ENCODE measurements at places on chromosomes 6 and 20.

DNA sequence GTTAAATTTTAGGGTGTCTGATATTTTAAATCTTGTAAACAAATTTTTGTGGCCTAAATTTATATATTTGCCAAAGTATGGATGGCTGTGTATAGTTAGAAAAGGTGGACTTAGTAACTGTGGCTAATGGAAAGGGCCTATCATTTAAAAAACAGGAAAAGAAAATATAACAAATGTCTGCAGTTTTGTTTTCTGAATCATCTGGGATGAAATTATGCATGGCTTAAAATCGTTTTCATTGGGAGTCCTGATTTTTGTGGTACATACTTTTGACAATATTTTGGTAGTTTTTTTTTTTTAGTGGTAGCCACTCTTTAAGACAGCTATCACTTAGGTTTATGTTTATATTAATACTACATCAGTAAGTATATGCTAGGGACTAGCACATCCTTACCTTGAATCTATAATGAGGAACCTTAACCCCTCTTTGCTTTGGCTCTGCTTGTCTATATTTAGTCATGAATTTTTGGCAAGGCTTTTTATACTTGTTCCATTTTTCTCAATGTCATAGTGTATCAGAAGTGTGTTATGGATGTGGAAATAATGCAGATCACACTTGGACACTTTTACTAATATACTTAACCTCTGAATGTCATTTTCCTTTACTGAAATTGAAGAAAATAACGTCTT, 5.6 kb downstream of the ARID1B start:
- peak; percentile 46 for DNase-seq

DNA sequence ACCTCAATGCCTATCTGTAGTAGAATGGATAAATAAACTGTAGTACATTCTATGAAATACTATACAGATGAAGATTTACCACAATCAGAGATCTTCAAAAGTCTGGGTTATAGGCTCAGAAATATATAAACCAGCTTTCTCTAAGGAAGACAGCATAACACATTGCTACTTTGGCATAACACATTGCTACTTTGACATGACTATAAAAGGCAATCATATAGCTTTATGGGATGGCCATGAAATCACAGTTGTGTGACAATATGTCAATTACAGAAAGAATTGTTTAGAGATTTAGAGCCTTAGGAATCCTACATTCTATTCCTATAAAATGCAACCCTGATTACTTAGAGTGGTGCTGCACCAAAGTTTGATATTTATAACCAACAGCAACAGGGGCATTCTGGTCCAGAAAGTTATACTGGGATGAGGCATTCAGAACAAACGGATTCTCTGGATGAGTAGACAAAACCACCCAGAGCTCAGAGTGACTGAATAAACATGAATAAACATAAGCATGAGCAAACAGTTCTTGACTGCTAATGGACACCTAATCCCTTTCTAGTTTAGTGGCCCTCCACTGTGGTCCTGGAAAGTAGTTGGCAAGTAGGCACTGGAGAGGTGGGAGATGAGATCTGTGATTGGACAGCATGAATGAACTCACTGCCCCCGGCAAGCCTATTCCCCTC, 12.0 kb downstream of the TTI1 start:
- no peak for DNase-seq

GRCh38 chr6:95352064-95352795, 225.1 kb upstream of the MANEA start:
- DNase-seq = no peak

DNA sequence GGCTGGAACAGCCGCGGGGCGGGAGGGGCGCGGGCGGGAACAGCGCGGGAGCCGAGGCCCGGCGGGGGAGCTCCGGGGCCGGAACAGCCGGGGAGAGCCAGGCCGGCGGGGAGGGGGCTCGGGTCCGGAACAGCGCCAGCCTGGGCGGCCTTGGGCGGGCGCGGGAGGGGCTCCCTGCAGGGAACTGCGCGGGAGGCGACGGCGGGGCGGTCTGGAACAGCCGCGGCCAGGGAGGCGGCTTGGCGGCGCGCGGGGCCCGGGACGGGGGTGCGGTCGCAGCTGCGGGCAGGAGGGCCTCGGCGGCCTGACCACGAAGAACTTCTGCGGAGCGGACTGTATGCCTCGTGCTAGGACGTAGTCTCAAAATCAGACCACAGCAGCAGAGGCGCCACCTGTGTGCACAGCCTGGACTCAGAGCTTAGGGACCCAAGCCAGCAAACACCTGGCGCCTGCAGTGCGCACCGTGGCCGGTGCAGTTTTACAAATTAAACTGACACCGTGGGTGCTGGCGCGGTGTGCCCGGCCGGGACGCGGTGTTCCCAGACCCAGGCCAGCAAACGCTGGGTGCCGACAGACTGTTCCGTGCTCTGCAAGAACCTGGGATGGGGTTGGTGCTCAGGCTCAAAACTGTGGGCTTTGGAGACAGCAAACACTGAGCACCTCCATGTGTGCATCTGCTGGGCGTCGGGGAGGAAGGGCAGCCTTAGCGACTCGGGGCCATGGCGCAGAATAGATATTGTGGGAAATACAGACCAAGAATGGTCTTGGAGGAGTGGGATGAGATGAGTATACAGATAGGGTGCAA, 572 bp downstream of the ZNF341 start:
- no peak for DNase-seq

DNA sequence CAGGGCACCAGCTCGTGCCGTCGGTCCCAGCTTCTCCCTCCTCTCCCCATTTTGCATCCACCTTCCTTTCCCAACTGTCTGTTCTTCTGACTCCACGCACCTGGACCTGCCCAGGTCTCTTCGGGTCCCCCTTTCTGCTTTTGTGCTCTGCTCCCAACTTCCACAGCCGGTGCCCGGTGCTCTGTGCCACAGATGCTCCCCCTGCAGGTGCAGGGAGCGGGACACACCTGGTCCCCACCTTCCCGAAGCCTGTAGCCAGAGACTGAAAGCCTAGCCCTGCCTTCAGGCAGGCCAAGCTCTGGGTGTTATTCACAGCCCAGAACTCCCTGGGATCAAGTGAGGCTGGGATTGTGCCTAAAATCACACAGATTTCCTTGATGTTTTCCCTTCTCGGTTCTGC, 24.6 kb upstream of the BMP7 start:
- DNase-seq = no peak

- DNase-seq = no peak
Measured at GRCh38 chr6:157469378-157469777, 88.4 kb downstream of the ZDHHC14 start.

DNA sequence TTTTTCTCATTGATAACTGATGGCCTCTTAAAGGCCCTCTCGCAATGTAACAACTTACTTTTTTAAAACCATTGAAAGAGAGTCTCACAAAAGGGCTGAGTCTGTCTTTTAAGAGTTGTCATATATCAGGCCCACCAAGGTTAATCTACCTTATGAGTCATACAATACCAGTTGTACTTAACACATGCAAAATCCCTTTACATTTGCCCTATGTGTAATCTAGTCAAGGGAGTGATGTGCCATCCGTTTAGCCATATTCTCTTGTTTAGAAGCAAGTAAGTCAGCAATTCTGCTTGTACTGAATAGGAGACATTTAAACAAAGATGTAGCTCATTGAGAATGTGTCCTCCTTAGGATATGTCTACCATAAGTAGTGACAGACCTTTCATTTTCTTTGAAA, 143.7 kb downstream of the TENT5A start:
- DNase-seq = no peak

DNA sequence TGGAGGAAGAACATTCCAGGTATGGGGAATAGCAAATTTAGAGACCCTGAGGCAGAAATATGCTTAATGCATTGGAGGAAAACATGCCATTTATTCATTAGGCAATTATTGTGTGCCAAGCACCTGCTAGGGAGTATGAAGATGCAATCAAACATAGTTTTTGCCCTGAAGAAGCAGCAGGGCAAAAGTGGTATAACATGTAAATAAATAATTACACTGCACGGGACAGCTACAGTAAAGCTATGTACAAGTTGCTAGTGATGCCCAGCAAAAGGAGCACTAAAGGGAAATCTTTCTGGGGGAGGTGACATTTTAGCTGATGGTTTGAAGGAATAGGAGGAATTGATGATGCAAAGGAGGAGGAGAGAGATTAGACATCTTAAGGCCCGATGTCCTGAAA, 624 bp upstream of the TJAP1 start:
- no peak for DNase-seq

DNA sequence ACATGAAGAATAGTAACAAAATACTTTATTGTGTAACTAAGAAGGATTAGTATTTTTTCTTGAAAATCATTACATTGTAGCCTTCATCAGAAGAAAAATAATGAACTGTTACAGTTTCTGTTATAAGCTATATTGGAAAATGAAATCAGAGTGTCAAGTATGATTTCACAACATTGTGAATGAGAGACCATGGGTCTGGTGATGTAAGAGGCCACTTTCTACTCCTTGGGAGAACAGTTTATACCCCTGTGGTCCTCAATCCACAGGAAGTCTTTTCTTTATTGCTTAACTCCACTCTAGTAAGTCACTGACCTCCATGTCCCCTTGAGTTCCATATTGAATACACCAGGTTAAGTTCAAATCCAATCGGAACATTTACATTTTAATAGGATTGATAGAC, 218.7 kb upstream of the FERMT1 start:
- no peak for DNase-seq

GRCh38 chr6:111573892-111574797, 31.5 kb downstream of the TRAF3IP2 start:
- DNase-seq = no peak

DNA sequence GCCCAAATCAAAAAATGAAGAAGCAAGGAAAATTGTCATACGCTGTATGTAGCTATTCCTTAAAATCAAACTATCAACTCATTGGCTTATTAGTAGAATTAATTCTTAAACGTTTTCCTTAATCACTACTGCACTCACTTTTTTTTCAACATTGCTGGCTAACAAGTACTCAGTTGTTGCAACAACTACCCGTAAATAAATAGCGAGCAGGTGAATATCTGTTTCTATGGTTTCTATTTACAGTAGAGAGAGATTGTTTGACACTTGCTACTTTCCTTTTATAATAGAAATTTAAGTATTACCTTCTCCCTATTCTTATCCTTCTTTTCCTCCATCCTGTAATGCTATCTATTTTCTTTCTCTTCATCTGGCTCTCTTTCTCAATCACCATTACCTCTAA, 25.1 kb downstream of the FRK start:
- no peak for DNase-seq

DNA sequence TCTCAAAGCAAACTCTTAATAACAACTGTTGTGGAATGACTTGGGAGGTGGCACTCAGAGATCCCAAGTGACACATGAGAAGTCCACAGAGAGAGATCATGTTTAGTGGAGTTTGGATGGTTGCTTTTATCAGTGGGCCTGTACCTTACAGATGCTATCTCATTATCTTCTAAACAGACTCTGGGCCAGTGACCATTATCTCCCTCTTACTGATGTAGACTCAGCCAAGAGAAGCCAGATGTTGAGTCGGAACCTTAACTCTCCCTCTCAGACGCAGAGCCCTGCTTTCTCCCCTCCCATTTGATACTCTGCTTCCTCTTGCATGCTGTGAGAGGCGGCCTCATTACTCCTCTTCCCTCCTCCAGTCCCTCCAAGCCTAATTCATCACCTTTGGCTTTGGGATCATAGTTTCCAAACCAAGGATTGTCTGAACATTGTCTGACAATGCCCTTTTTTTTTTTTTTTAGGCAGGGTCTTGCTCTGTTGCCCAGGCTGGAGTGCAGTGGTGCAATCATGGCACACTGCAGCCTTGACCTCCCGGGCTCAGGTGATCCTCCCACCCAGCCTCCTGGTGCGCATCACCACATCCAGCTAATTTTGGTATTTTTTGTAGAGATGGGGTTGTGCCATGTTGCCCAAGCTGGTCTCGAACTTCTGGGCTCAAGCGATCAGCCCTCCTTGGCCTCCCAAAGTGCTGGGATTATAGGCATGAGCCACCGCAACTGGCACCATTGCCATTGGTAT, 4.5 kb upstream of the DDR1 start:
- no peak for DNase-seq

GRCh38 chr6:1438471-1438881, 49.1 kb downstream of the FOXF2 start:
- DNase-seq = no peak

DNA sequence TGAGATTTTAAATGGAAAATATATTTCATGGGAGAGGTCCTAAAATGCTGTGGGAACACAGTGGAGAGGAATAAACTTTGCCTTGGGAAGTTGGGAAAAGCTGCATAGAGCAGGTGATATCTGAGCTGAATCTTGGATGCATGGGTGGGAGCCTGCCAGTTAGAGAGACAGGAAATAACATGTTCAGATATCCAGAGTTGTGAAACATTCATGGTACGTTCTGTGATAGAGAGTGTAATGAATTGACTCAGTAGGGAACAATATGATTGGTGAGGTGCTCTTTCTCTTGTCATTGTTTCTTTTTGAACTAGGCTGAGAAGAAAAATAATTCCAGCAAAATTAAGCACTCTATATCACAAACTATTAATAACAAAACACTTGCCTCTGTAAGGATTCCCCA, 72.8 kb downstream of the RPS12 start:
- no peak for DNase-seq

GRCh38 chr6:39211183-39211582, 18.1 kb downstream of the KCNK5 start:
- DNase-seq = no peak

- DNase-seq = no peak
Measured at GRCh38 chr20:4603724-4604123, 118.0 kb upstream of the PRND start.

DNA sequence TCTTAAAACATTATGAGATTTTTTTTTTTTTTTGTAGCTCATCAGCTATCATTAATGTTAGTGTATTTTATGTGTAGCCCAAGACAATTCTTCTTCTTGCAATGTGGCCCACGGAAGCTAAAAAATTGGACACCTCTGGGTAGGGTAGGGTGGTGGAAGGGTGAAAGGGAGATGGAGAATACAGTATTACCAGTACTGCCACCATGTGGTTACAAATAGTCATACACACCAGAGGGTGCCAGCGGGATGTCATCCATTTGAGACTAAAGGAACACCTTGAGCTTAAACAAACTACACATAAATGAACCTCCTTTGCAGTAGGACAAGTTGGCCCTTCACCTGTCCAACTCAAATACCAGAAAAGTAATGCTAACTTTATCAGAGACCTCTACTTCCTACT, 601.9 kb downstream of the HTR1B start:
- no peak for DNase-seq

- no peak for DNase-seq
Measured at GRCh38 chr20:34233687-34234086, 7.5 kb upstream of the ASIP start.

DNA sequence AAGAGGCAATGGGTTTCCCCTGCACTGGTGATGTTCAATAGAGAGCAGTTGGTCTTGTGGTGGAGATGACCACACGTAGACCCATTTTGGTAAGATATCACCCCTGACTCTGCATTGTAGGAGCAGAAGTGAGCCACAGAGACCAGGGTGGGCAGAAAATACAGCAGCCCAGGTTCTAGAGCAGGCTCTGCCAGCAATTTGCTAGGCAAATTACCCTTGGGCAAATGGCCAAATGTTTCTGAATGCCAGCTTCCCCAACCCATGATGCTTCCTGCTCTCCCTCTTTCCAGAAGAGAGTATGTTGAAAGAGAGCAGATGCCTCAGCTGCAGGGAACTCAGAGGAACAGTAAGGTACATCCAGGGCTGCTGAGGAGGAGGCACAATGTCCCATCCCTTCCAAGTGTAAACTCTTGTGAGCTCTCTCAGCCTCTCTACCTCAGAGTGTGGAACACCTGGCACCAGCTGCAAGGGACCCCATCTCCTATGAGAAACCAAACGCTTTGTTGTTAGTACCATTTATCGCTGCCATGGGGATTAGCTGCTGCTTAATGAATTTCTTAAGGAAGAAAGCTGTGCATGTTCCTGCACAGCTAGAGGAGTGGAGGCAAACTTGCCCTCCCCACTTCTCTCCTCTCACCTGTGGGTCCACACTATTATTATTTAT, 317.5 kb upstream of the MOCS1 start:
- DNase-seq = no peak

GRCh38 chr6:168026925-168027324, 29.5 kb downstream of the KIF25 start:
- DNase-seq = no peak

All from hematopoietic multipotent progenitor cell treated with erythropoietin and hydrocortisone succinate and interleukin-3 and kit ligand, for 17 days (in vitro differentiated cells).